ENCODE measurements at places on chromosomes 12 and 14.

- peak; percentile 36 for DNase-seq
These were observed 112.8 kb downstream of the CHST11 start for GRCh38 chr12:104569346-104570173.

DNA sequence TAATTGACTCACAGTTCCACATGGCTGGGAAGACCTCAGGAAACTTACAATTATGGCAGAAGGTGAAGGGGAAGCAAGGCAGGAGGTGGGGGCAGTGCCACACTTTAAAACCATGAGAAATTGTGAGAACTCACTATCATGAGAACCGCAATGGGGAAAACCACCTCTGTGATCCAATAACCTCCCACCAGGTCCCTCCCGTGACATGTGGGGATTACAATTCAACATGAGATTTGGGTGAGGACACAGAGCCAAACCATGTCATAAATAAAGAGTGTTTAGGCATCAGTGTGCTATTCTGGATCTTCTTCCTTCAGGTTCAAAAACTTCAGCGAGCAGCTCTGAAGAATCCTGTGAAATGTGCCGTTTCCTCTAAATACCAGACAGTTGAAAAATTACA lies 9.7 kb downstream of the DDX47 start:
- DNase-seq = no peak

DNA sequence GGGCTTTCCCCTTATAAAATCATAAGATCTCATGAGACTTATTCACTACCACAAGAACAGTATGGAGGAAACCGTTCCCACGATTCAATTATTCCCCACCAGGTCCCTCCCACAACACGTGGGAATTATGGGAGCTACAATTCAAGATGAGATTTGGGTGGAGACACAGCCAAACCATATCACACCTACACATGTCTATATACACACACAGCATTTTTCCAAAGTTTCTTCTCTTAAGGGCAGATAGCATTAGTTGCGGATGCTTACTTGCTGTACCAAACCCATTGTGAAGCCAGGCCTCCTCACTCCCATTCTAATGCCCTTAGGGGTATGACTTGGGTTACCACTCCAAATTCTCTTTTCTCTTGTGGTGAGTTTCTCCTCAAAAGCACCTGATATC lies 104.1 kb upstream of the RAP1B start:
- no peak for DNase-seq

DNA sequence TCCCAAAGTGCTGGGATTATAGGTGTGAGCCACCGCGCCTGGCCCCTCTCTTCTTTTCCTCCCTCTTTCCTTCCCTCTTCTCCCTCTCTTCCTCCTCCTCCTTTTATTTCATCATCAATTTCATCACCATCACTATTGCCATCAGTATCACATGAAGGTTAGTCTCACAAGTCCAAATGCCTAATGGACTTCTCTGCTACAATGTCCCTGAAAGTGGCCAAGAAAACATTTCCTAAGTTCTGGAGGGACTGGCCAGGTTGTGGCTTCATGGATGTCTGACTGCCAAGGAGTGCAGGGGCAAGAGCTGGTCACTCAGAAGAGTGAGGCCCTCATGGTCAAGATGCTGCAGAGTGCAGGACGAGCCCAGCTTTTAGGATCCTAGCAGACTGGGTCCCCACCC lies 97.6 kb downstream of the SYNE3 start:
- DNase-seq = no peak

- peak; percentile 30 for DNase-seq
These were observed 837.6 kb downstream of the VRK1 start for GRCh38 chr14:97634751-97635150.

- DNase-seq = no peak
These were observed 7.7 kb downstream of the WSB2 start for GRCh38 chr12:118053071-118053985.

- no peak for DNase-seq
These were observed 176.7 kb downstream of the PPM1H start for GRCh38 chr12:62758216-62758615.

GRCh38 chr14:55170526-55170925 lies 20.9 kb downstream of the DLGAP5 start:
- no peak for DNase-seq

- DNase-seq = no peak
These were observed 250.9 kb upstream of the FOXN3 start for GRCh38 chr14:89667983-89668382.

DNA sequence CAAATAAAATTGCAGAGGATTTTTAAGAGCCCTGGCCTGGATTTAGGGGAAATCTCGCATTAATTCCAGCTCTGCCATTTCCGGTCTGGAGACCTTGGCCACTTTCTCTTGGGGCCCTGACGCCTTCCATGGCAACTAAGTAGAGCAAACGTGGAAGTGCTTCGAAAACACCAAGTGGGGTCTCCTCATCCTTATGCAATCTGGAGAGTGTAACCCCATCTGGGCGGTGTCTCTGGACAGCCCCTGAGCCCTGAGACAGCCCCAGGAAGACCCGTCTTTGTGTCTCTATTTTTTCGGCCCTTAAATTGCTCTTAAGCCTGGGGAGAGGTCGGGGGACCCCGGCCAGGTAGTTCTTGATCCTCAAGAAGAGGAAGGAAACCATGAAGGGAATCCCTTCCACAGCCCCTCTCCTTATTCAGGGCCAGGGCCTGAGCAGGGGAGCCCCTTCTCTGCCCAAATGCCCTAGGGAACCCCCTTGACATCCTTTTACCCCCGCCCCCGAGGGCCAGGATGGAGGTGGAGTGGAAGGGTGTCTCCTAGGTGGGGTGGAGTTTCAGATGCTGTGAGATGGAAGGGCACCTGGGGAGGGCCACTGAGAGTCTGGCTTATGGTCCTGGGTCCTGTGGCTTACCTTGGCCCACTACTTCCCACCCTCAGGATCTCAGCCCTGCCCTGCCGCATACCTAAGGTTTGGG lies 17.6 kb upstream of the NR4A1 start:
- no peak for DNase-seq

Measured in stimulated activated CD4-positive, alpha-beta T cell treated with anti-CD3 and anti-CD28 coated beads, Interleukin-1b, Interleukin-23, amount 100 ng/mL, for 48 hours (primary cell).